Activated CD4-positive, alpha-beta T cell treated with anti-CD3 and anti-CD28 coated beads for 36 hours (primary cell): ENCODE measurements at places on chromosomes 11 and 22. TPM values are rescaled to one million over a fixed set of nuclear protein-coding genes. Genes with fewer than 3 reads are reported as not detected.

Gene IRAG1
- not detected for total RNA-seq

Gene ANAPC15
- total RNA-seq: 60.3 TPM

DNA sequence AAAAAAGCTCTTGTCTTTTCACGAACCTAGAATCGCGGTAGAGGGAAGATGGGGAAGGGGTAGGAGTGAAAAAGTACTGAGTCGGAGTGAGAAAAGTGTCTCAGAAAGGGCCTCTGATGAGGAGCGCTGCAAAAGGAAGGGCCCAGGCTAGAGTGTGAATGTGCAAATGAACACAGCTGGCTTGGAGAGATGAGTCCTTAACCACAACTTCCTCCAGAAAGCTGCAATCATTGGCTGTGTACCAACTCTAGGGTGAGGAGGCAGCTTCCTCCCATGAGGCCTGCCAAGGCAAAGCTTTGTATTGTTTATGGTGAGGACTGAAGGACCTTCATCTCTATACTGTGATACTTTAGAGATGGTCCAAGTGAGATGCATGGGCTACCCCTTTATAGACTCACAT lies 566.9 kb upstream of the ANO5 start:
- no peak overlapping the region for H3K4me3 ChIP-seq
- H3K36me3 ChIP-seq: no peaks in the 10 kb centered on the region
- no peaks in the 10 kb centered on the region for H3K27me3 ChIP-seq
- DNase-seq: peak; percentile 18
- H3K27ac ChIP-seq: no peak overlapping the region
- H3K4me1 ChIP-seq: peaks cover 4% of the 10 kb centered on the region

- no peaks in the 10 kb centered on the region for H3K4me1 ChIP-seq
- DNase-seq: no peak
- H3K36me3 ChIP-seq: no peaks in the 10 kb centered on the region
- H3K4me3 ChIP-seq: no peak overlapping the region
These were observed 346.3 kb downstream of the SHANK2 start for GRCh38 chr11:70906101-70906500.

DNA sequence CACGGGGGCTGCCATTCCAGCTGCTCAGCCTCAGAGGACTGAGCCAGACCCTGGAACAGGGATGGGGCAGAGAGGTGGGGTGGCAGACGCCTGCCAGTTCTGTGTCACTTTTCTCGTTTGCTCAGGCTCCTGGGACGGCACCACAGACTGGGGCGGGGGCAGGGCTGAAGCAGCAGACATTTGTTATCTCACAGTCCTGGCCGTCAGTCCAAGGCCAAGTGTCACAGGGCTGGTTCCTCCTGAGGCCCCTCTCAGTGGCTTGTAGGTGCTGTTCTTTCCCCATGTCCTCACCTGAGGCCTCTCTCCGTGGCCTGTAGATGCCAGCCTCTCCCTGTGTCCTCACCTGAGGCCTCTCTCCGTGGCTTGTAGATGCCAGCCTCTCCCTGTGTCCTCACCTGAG lies 24.7 kb downstream of the TPCN2 start:
- H3K4me3 ChIP-seq: no peak overlapping the region
- DNase-seq: no peak
- H3K27ac ChIP-seq: peak overlapping the region; percentile 35
- no peaks in the 10 kb centered on the region for H3K27me3 ChIP-seq
- H3K36me3 ChIP-seq: peaks cover 8% of the 10 kb centered on the region

DNA sequence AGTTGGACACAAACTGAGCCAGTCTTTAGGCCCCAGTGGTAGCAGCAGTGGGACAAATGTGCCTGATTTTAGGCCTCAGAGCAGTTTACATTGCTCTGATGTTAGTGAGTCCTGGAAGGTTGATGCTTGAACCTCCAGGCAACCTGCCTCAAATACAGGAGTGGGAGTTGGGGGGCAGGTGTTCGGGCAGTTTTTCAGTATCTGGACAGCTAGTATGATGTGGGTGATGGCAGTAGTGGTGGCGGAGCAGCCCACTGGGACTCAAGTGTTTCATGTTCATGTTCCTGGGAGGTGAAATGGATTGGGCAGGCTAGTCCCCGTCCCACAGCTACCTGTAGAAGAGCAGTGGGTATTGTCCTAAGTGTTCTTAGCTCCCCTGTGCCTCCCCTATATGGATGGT lies 857.8 kb downstream of the JRKL start:
- no peaks in the 10 kb centered on the region for H3K36me3 ChIP-seq
- no peak overlapping the region for H3K4me3 ChIP-seq
- no peak overlapping the region for H3K27ac ChIP-seq
- H3K4me1 ChIP-seq: no peaks in the 10 kb centered on the region
